ENCODE measurements at places on chromosomes 11 and 22. TPM values are rescaled to one million over a fixed set of nuclear protein-coding genes. Genes with fewer than 3 reads are reported as not detected.

HEPHL1 gene
- total RNA-seq: not detected

OR52H1 gene
- not detected for total RNA-seq

DNA sequence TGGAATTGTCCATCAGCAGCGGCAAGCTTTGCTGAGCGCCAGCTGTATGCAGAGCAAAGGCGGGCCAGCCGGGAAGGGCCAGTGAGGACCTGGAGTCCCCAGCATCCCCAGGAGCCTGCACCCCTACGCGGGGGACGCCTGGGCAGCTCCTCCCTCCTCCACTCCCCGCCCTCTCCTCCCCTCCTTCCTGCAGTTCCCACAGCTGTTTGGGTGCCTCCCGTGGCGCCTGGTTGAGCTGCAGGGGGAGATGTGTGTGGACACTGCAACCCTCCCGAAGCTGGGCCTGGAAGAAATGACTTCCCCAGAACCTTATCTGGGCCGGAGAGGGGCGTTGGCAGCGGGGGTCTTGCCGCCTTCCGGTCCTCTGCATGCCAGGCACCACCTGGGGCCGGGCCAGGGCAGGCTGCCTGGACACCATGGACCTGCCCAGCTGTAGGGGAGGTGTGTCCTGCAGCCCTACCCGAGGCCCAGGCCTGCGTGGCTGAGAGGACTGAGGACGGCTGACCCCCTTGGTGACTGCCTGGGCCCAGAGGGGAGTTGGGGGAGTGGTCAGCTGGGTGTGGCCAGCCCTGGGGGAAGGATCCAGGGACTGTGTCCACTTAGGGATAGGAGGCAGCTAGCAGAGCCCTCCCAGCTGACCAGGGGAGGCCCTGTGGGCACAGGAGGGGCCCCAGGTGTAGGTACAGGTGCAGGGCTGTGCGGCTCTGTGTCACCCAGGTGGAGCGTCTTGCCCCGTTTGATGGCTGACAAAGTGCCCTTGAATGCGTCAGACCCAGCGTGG is 16.8 kb upstream of the MUC6 start:
- DNase-seq: peak; percentile 43

GRCh38 chr11:4022669-4023068 is 71.9 kb upstream of the RRM1 start:
- no peak for DNase-seq

GRCh38 chr22:25843660-25844405 is 101.8 kb downstream of the MYO18B start:
- DNase-seq: no peak

DNA sequence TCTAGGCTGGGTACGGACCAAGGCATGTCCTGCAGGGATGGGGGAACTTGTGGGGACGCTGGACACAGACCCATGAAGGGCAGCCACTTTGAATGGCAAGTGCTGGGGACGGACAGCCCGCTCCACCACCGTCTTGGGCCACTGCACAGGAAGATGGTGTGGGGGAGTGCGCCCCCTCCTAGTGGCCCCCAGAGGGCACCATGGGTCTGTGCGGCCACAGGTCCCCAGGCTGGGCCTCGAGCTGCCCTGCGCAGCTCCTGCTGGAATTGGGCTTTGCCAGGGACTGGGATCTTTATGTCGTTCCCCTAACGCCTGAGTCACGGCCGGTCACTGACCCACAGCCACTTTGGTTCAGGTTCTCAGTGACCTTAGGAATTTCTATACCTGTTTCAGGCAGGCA is 44.4 kb downstream of the NAT10 start:
- peak; percentile 34 for DNase-seq

SLC43A1 gene
- total RNA-seq: 8.8 TPM

DNA sequence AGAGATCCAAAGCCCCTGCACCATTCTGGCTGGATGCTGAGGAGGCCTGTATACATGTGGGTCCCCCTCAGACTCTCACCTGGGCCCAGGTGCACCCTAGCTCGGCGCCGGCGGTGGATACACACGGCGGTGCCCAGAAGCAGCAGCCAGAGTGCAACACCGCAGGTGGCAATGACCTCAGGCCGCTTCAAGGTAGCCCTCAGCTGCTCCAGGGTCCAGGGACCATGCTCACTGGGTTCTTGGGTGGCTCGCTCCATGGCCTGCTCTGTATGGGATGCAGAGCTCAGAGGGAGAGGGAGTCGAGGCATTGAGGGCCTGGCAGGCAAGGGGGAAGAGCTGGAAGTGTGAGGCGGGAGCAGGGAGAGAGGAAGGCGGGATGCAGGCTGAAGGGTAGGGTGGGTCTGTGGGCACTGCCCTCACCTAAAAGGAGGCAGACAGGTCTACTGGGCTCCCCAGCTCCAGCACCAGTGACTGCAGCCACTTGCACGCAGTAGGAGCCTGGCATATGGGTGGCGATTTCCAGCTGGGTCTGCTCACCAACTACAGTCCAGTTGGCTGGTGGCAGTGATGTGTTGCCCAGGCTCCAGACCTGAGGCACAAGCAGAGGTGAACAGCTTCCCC is 3.8 kb downstream of the ROBO4 start:
- DNase-seq: no peak

CCDC116 gene
- 0.38 TPM for total RNA-seq

RIBC2 gene
- total RNA-seq: not detected

DNA sequence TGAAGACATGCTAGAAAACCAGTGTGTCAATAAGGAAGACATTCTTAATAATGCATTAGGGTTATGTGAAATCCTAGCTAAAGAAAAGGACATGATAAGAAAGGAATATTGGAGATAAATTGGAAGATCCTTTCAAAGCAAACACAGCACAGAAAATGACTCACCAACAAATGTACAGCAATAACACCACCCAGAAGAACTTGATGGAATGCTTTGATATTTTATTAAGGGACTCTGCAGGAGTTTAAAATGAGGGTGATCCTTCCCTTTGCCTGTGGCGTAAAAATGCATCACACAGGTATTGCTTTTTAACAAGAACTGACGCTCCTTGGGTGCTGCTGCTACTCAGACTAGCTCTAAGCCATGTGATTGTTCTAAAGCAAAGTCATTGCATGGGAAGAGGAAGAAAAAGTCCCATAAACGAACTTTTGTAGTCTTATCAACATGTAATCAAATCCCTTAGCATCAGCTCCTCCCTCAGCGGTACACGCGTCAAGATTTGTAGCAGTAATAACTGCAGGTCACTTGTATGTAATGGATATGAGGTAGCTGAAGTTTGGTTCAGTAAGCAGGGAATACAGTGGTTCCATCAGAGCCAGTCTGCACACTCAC is 48.4 kb upstream of the EED start:
- no peak for DNase-seq

DNA sequence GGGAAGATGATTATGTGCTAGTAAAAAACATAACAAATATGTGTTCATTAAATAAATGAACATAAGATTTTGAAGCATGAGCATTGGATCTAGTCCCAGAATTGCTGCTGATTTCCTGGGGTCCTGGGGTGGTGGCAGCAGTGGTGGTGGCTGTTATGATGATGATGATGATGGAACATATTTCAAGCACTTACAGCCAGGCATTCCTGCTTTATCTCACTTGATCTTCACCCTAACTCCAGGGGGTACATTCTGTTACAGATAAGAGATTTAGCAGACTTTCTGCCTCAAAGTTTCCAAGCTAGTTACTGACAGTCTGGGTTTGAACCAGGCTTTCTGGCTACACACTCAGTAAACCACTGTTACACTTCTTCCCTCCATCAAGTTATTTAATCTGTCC is 5.2 kb downstream of the TRAPPC4 start:
- DNase-seq: no peak

DNA sequence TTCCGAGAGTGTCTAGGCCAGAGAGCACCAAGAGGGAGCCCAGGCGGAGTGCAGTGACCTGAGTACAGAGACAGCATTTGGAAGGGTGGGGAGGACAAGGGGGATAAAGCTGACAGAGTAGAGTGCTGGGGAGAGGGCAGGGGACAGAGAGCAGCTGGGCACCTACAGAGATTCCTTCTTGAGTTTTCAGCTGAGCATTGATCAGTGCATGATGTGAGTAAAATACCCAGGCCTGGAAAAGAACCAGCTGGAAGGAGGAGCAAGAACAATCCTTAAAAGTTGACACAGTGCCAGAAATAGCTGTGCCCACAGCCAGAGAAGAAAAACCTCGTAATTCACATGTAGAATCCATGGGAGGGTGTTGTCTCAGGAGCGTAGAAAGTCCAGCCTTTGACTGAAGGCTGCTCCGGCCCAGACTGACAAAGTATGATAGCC is 33.9 kb upstream of the PANX2 start:
- no peak for DNase-seq

DNA sequence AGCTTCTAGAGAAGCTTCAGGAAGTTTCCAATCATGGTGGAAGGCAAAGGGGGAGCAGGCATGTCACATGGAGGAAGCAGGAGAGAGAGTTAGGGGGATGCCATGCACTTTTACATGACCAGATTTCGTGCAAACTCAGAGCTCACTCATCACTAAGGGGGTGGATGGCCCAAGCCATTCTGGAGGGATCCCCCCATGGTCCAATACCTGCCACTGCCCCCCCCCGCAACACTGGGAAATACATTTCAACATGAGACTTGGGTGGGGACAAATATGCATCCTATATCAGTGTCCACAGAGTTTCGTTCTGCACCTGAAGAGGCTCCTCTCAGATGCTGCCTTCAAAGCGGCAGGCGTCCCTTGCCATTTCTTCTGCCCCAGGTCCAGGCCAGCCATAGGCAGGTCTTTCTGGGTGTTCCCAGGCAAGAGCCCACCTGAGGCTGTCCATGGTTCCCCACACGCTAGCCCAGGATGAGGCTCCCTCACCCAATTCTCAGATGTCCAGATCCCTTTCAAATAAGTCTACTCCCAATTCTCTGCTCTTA is 1344.3 kb downstream of the TBC1D22A start:
- DNase-seq: no peak

C22orf42 gene
- not detected for total RNA-seq

CXCR5 gene
- total RNA-seq: not detected

DNA sequence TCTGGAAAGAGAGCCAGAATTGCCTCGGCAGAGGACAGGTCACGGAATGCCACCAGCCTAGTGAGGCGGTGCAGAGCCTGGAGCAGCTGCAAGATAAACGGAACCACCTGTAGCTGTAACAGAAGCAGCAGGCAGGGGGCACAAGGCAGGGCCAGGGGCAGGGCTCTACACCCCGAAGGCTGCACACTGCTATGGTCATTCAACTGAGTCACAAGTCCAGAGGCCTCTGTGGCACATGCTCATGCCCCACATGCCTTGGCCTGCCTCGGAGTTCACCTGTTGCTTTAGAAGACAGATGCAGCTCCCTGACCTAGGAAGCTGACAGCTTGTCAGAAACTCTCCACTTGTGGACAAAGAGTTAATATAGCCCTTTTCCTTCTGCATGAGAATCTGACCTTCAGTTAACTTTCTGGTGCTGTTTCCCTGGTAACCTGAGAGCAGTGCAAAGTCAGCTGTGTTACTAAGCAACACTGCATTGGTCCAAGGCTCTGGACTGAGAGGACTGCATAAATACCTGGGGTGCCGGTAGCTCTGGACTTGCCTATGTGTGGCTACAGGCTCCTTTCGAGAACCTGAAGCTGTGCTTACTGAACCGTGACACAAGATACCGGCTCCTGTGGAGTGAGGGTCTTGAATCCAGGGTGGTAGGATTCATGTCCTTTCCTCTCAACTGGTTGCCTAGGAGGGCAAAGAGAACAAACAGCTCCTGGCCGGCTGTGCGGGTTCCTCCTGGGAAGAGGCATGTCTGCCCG is 10.5 kb downstream of the COMMD9 start:
- DNase-seq: peak; percentile 76
